ENCODE measurements at places on chromosomes 6 and 20.

- DNase-seq, result no peak
These were observed 29.8 kb upstream of the SEC63 start for GRCh38 chr6:107987805-107988204.

DNA sequence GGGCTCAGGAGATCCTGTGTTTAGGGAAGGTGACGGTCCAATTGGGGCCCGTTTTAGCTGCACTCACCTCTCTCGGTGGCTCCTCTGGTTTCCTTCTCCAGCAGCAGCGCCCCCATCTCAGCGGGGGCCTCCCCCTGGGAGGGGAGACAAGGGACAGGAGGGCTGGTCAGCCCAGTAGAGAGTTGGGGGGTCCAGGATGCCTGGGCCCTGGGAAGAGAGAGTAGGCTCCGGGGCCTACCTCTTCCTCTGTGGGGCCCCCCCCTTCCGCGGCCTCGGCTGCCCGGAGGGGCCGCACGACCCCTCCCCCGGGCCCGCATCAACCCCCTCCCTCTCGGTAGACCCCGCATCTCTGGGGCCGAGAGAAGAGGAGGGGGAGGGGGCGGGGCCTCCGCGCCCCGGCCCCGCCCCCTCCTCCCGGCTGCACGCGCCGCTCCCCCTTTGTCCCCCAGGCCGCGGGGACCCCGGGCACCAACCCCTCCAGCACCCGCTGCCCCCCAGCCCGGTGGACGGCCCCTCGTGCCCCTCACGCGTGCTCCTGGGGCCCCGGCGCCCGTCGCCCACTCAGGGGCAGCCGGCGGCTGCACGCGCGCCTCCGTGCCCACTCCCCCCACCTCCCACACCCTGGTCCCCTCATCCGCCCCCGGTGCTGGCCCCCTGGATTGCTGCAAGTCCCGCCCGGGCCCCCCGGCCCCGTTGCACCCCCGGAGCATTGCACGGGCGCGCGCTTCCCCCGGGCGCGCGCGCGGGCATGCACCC is 464 bp downstream of the EHMT2 start:
- DNase-seq, result no peak

- DNase-seq, result no peak
These were observed 92.9 kb downstream of the NFATC2 start for GRCh38 chr20:51449498-51450220.

DNA sequence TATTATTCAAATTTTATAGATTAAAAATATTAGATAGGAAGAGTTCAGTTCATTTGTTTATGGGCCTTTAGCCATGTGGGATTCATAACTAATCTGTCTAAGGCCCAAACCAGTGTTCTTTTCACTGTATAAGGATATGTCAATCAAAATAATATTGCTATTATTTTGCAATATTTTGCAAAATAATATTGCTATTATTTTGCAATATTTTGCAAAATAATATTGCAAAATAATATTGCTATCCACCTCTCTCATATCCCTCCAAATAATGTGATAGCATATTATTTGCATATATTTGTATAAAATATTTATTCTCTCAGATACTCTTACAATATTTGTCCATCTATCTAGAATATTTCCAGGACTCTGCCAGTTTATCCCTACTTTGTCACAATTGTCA is 595.3 kb upstream of the PTCHD4 start:
- DNase-seq, result no peak

DNA sequence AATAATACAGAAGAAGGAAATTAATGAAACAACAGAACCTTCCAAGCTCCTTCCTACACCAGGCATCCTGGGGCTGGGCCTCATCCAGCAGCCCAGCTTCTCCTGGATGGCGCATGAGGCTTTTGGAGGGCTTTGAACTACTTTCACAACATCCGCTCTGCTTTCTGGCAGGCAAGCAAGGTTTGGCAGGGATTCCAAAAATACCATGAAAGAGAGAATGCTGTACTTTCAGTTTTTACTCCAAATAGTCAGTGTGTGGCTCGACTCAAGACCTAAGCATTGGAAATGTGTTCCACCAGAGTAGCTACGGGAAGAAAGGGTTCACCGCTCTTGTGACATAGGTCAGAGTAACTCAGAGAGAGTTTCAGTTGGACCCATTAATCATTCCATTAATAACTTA is 125.4 kb downstream of the OPRM1 start:
- no peak for DNase-seq

DNA sequence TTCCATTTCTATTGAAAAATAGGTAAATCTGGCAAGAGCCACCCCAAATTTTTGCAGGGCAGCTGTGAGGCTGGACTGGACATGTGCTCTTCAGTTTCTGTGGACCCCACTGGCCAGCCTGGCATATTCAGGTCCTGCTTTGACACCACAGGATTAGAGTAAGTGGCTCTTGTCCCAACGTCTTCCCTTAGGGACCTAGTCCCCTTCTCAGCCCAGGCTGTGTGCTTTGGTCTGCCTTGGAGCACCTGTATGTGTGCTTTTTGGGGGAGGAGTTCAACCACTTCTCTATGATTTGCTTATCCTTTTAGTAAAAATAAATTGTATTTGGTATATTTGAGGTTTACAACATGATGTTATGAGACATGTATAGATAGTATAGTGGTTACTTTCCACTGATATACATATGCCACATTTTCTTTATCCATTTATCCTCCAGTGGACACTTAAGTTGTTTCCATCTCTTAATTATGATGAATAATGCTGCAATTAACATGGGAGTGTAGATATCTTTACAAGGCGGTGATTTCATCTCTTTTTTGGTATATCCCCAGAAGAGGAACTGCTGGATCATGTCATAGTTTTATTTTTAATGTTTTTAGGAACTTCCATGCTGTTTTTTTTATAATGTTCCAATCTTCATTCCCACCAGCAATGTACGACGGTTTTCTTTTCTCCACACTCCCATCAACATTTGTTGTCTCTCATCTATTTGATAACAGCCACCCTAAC is 167.8 kb upstream of the UST start:
- no peak for DNase-seq

DNA sequence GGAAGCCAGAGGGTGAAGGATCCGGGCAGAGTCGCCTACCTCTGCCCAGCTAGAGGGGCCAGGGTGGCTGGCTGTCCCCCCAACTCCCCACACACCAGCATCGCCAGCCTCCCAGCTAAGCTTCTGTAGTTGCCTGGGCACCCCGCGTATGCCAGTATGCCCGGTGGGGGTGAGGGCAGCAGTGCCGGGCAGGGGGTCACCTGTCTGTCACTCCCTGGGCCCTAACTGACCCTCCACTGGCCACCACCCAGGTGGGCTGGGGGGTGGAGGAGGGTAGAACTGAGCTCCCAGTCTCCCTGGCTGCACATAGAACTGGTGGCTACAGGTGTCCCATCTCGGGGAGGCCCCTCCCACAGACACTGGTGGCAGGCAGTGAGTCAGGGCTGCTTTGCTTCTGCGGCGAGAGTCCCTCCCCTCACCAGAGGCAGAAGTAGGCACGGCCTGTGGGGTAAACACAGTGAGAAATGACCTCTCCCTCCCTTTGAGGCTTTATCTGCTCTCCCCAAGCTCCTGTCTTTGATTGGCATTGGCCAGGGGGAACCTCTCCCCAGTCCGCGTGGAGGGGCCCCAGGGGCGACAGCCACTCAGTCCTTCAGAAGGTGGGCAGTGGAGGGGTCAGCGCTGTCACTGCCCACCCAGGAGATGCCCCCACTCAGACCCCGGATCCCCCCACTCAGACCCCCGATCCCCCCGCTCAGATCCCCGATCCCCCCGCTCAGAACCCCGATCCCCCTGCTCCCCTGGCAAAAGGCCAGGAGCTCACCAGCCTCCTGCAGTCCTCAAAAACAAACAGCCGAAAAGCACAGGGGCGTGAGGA is 2.5 kb downstream of the NTSR1 start:
- no peak for DNase-seq

DNA sequence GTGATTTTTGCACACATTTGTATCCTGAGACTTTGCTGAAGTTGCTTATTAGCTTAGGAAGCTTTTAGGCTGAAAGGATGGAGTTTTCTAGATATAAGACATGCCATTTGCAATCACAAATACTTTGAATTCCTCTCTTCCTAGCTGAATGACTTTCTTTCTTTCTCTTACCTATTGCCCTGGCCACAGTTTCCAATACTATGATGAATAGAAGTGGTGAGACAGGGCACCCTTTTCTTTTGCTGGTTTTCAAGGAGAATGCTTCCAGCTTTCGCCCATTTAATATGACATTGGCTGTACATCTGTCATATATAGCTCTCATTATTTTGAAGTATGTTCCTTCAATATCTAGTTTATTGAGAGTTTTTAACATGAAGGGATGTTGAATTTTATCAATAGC is 409.6 kb upstream of the EPHA7 start:
- DNase-seq, result no peak

DNA sequence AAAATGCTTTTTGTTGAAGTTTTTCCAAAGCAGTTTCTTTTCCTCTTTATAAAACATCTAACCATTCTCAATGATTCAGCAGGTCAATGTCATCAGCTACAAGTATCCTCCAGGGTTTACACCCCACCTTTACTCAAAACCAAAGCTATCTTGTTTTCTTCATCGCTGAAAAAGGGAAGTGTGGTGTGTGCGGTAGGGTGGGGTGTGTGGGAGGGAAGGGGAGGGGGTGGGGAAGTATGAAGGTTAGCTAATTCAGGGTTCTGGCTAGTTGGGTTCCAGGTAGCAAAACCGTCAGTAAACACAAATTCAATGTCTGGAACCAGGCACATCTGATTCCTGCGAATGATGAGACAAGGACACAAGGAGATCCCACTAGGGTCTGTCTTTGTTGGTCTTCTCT is 189.6 kb downstream of the GJA10 start:
- DNase-seq, result no peak

DNA sequence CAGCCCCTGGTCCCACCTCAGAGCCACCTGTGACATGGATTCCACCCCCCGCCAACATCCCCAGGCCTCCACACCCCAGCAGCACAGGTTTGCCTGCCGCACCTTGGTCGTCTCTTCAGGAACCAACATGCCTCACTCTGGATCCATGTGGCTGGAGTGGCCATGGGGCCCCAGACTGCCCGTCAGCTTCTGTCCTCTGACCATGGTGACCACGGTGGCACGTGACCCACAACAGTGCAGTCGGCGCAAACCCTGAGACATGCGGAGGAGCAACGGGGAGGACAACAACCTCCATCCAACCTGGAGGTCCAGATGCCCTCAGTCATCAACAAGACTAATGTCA is 85.6 kb downstream of the ANKRD60 start:
- DNase-seq, result no peak

GRCh38 chr6:44771647-44772415 is 384.3 kb downstream of the CDC5L start:
- DNase-seq, result peak; percentile 46

DNA sequence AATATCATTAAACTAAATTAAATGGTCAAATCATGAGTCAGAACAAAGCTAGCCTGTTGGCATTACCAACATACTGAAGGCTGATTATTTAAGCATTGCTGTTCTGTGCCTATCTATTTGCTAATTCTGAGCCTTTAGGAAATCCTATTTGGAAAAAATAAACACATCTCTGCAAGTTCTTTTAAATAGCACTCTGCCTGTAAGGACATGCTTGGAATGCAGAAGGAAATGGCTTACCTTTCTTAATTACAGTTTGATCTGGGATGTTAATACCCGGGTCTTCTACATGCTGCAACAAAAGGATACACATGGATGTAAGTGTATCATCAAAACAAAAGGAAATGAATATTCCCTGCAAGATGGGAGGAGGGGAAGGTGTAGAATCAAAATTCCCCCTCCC is 8.3 kb downstream of the TFAP2A start:
- no peak for DNase-seq

- peak; percentile 57 for DNase-seq
These were observed 168.0 kb downstream of the HDGFL1 start for GRCh38 chr6:22737331-22737730.

DNA sequence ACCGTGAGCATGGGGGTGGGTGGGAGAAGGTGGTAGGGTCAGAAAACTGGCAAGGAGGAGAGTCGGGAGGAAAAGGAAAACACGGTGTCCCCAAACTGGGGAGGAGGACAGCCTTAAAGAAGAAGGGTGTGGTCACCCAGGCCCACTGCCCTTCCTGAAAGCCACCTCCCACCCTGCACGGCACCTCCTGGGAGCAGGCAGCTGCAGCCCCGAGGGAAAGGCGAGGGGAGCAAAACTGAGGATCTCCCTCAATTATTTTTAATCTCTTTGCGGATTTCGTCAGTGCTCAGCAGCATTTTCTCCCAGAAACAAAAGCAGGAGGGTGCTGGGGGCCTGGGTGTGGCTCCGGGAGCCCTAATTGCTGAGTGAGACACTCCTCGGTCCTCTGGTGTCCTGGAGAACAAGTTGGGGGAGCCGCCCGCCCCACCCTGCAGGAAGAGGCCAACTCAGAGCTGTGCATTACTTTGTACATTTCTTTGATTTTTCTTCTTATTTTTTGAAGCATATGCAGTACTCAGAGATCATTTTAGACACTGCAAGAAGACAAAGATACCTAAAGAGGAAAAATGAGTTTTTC is 56.4 kb downstream of the RIOK1 start:
- DNase-seq, result no peak

- DNase-seq, result no peak
These were observed 246.5 kb downstream of the RIMS1 start for GRCh38 chr6:72132851-72133250.

- DNase-seq, result no peak
These were observed 98.2 kb downstream of the CLIC5 start for GRCh38 chr6:45917439-45917838.

DNA sequence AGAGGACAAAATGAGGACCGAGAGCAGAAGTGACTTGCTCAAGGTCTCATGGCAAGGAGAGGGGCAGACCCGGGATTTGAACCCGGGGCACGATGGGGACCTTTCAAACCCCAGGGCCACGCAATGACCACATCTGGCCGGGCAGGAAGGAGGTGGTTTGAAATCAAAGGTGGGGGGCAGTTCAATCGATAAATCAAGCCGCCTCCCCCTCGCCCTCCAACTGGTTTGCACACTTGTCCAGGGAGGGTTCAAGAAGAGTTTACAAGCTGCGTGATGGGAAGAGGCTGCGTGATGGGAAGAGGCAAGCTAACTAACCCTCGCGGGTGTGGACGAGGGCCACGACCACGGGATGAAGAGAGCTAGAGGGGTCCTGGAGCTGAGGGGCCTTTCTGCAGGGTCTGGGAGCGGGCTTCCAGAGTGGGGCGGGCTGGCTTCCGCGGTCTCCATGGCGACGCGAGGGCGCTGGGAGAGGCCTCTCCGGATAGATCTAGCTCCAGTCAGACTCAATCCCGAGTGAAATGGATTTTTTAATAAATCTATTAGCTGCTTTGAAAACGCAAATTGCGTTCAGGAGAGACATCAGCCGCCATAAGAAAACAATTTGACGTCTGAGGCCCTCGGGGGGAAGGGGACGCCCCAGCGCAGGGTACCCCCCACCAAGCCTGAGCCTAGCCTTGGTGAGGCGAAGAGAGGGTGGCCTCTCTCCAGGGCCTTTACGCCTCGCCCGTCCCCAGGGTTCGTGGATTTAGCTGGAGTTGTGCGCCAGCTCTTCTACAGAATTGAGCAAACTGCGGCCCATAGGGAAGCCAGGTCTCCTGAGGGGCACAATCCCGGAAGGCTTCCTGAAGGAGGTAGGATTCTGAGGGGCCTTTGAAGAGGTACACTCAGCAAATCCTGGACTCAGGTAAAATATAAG is 143.9 kb downstream of the GRM4 start:
- DNase-seq, result no peak
